ENCODE measurements at places on chromosomes 7 and 10.
A peak's percentile ranks its signal among the peaks of the same experiment; 100 is the strongest.

DNA sequence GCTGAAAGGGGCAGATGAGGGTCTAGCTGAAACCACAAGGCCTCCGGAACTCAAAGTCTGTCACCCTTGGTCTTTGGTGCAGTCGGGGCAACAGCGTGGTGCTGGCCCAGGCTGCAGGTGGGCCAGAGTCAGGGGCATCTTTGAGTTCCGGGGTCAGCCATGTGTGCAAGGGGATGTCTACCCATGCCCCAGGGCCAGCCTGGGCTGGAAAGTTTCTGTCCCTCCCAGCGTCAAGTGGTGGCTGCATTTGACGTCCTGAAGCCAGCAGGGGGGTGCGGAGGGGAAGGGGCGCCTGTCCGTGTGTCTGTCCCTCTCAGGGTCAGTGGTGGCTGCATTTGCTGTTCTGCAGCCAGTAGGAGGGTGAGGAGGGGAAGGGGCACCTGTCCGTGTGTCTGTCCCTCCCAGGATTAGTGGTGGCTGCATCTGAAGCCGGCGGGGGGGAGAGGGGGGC lies 638 bp downstream of the BRAT1 start:
- DNase-seq: no peak

GRCh38 chr7:130896898-130897514 lies 163.0 kb upstream of the KLF14 start:
- DNase-seq: peak; percentile 33

- DNase-seq: no peak
Observed at GRCh38 chr10:23694921-23695824, 256.3 kb downstream of the OTUD1 start.

GRCh38 chr10:121413951-121414350 lies 184.3 kb downstream of the FGFR2 start:
- no peak for DNase-seq

- peak; percentile 28 for DNase-seq
Observed at GRCh38 chr7:114084472-114085312, 165.9 kb upstream of the PPP1R3A start.

- no peak for DNase-seq
Observed at GRCh38 chr7:112584290-112584689, 103.5 kb downstream of the LSMEM1 start.
